ENCODE measurements at places on chromosomes 7 and 10. TPM values are rescaled to one million over a fixed set of nuclear protein-coding genes. Genes with fewer than 3 reads are reported as not detected.

Gene STEAP1B
- total RNA-seq: 0.73 TPM

DNA sequence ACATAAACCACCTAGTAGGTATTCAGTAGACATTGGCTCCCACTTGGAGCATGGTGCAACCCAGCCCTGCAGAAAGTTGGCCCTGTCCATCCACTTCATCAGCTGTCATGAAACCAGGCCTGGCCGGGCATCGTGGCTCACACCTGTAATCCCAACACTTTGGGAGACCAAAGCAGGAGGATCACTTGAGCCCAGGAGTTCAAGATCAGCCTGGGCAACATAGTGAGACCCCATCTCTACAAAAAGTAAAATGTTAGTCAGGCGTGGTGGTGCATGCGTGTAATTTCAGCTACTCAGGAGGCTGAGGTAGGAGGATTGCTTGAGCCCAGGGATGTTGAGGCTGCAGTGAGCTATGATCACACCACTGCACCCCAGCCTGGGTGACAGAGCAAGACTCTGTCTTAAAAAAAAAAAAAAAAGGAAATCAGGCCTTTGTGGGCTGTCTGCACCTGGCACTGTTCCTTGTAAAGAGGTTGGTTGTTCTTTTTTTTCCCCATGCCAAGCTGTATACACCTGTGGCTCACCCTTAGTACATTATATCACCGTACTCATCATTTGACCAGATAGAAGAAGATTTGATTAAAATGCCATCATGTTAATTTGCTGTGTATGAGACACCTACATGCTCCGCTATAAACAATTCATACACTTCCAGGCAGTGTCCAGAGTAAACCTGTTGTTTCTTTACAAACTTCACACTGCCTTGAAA is 45.4 kb upstream of the GRID1 start:
- peak overlapping the region; percentile 67 for H3K27ac ChIP-seq
- peak overlapping the region; percentile 77 for H3K4me3 ChIP-seq
- no peaks in the 10 kb centered on the region for H3K27me3 ChIP-seq
- H3K36me3 ChIP-seq: no peaks in the 10 kb centered on the region

- peaks cover 2% of the 10 kb centered on the region for H3K36me3 ChIP-seq
- H3K27ac ChIP-seq: peak overlapping the region; percentile 12
- DNase-seq: no peak
- H3K4me1 ChIP-seq: peaks cover 17% of the 10 kb centered on the region
- H3K27me3 ChIP-seq: no peaks in the 10 kb centered on the region
- H3K4me3 ChIP-seq: no peak overlapping the region
Measured at GRCh38 chr7:148306759-148307158, 283.8 kb upstream of the C7orf33 start.

Gene AGR2
- total RNA-seq: not detected

DNA sequence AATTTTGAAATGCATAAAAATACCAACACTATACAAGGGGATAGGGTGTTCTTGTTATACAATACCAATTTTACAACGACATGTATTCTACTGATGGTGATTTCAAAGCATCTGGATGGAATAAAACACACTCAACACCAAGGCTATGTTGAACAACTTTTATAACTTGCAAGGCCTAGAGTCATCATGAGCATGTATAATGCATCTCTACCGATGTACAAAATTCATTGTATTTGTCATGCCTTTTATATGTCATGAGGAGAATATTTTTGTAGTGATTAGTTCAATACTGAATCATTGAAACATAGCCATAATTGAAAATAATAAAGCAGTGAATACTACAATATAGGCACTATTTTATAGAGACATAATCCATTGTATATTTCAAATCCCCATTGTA is 160.2 kb downstream of the ETV1 start:
- H3K4me3 ChIP-seq: no peak overlapping the region
- no peaks in the 10 kb centered on the region for H3K36me3 ChIP-seq
- no peak for DNase-seq
- H3K27ac ChIP-seq: no peak overlapping the region
- no peaks in the 10 kb centered on the region for H3K27me3 ChIP-seq

Gene STAG3
- total RNA-seq: 4.0 TPM

Gene PRSS37
- total RNA-seq: not detected

Gene NRG3
- not detected for total RNA-seq

DNA sequence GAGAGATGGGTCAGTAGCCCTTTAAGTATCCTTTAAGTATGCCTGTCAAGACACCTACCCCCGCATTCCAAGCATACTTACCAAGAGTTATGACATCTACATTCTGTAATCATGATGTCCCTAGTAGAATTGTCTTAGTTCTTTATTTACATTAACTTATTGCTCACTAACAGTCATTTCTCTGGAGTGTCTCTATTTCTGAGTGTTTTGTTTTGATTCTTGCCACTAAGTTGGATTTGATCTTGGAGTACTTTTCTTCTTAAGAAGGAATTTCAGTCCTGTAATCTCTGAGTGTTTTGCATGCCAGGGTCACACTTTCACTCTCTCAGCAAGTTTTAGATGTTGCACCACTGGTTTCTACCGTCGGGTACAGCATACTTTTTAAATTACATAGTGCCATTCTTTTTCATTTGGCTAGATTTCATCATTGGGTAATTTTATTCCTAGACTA is 1053.9 kb downstream of the KCNMA1 start:
- DNase-seq: no peak
- H3K4me3 ChIP-seq: no peak overlapping the region
- H3K4me1 ChIP-seq: no peaks in the 10 kb centered on the region
- H3K36me3 ChIP-seq: no peaks in the 10 kb centered on the region
- no peaks in the 10 kb centered on the region for H3K27me3 ChIP-seq
- no peak overlapping the region for H3K27ac ChIP-seq

DNA sequence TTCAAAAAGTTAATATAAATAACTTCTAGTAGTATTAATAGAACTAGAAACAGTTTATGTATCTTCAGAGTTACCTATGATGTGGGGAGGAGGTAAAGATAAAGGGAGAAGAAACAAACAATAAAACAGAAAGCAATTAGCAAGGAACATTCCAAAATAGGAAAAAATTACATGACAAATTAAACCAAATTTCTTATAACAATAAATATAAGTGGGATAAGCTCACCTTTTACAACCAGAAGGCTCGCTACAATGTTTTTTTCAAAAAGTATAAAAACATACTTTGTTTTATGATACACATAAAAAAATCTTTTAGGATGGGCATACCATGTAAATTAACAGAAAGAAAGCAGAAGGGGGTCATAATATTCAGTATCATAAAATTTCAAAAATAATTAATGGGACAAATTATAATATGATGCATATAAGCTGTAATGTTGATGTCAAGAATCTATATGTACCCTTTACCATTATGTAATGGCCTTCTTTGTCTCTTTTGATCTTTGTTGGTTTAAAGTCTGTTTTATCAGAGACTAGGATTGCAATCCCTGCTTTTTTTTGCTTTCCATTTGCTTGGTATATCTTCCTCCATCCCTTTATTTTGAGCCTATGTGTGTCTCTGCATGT is 31.8 kb downstream of the GLCCI1 start:
- H3K27me3 ChIP-seq: no peaks in the 10 kb centered on the region
- peaks cover 5% of the 10 kb centered on the region for H3K36me3 ChIP-seq
- H3K4me1 ChIP-seq: peaks cover 22% of the 10 kb centered on the region
- no peak overlapping the region for H3K27ac ChIP-seq
- H3K4me3 ChIP-seq: no peak overlapping the region

Gene SPACDR
- total RNA-seq: 1.4 TPM

- H3K4me3 ChIP-seq: no peak overlapping the region
- H3K36me3 ChIP-seq: peaks cover 3% of the 10 kb centered on the region
- H3K27me3 ChIP-seq: no peaks in the 10 kb centered on the region
- DNase-seq: no peak
- peaks cover 13% of the 10 kb centered on the region for H3K4me1 ChIP-seq
Measured at GRCh38 chr10:5449823-5450222, 37.5 kb downstream of the NET1 start.

GRCh38 chr7:20365486-20365885 is 34.8 kb downstream of the ITGB8 start:
- no peaks in the 10 kb centered on the region for H3K27me3 ChIP-seq
- H3K4me3 ChIP-seq: no peak overlapping the region
- DNase-seq: no peak

DNA sequence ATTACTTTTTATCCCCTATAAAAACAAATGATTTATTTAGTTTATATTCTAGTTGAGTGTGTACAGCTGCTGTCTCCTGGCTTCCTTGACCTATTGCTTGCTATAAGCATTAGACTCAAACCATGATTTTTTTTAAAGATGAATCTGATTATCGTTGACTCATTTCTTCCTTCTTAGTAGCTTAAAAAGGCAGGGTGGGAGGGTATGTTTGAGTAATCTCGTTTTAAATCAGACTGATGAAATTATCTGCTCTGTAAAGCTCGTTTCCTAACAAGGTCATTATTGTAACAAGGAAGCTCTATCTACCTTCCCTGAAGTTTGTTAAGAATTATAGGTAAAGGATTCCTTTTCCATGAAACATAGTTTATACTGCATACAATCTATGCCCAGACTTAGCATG is 276.3 kb upstream of the KCND2 start:
- no peak overlapping the region for H3K27ac ChIP-seq
- no peaks in the 10 kb centered on the region for H3K4me1 ChIP-seq
- H3K4me3 ChIP-seq: no peak overlapping the region
- H3K36me3 ChIP-seq: no peaks in the 10 kb centered on the region
- DNase-seq: no peak
- no peaks in the 10 kb centered on the region for H3K27me3 ChIP-seq

GRCh38 chr10:112792487-112793201 is 157.4 kb upstream of the TCF7L2 start:
- no peaks in the 10 kb centered on the region for H3K36me3 ChIP-seq
- DNase-seq: no peak
- no peak overlapping the region for H3K4me3 ChIP-seq
- H3K27me3 ChIP-seq: no peaks in the 10 kb centered on the region

DNA sequence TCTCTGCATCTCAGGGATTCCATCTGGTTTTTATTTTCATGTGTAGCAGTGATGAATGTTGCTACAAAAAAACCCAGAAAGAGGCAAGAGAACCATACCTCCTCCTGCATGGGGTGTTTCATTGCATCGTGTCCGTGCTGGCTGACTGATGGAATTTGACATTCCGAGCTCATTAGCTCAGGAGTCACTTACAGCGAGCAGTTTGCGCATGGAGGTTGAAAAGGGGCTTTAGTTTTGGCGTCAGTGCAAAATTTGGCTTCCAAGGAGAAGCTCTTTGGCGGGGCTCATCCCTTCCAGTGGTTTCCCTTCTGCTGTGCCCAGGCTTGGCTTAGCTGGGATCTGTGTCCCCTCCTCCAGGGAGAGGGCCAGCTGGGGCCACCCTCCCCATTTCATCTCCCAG is 25.8 kb downstream of the EMX2 start:
- no peaks in the 10 kb centered on the region for H3K4me1 ChIP-seq
- DNase-seq: no peak
- no peak overlapping the region for H3K4me3 ChIP-seq
- H3K27ac ChIP-seq: no peak overlapping the region
- H3K27me3 ChIP-seq: peaks cover 67% of the 10 kb centered on the region

- no peaks in the 10 kb centered on the region for H3K36me3 ChIP-seq
- H3K27ac ChIP-seq: no peak overlapping the region
- DNase-seq: no peak
- peaks cover 4% of the 10 kb centered on the region for H3K27me3 ChIP-seq
Measured at GRCh38 chr7:36600869-36601530, 123.3 kb downstream of the AOAH start.

Gene GPR15LG
- not detected for total RNA-seq
